ENCODE measurements at places on chromosomes 6 and 20. TPM values are rescaled to one million over a fixed set of nuclear protein-coding genes. Genes with fewer than 3 reads are reported as not detected.

The PSORS1C1 gene
- total RNA-seq = not detected

The RBBP8NL gene
- total RNA-seq = not detected

The MATN4 gene
- not detected for total RNA-seq

The RNF182 gene
- total RNA-seq = 0.23 TPM

The COMMD7 gene
- total RNA-seq = 112 TPM

The TJAP1 gene
- 8.1 TPM for total RNA-seq

The SPATS1 gene
- total RNA-seq = not detected

The ADGB gene
- total RNA-seq = not detected

The FRMD1 gene
- not detected for total RNA-seq

The OR2J3 gene
- not detected for total RNA-seq

The ATP9A gene
- 11.1 TPM for total RNA-seq

The PNPLA1 gene
- not detected for total RNA-seq

The FAM162B gene
- total RNA-seq = 0.26 TPM

The OPN5 gene
- total RNA-seq = not detected

The CDYL gene
- 21.5 TPM for total RNA-seq

The ZNF322 gene
- 9.1 TPM for total RNA-seq

The UBD gene
- total RNA-seq = not detected

The DUSP15 gene
- total RNA-seq = 1.9 TPM

The HLA-DMB gene
- 0.76 TPM for total RNA-seq

The CST7 gene
- total RNA-seq = not detected

The CHMP4B gene
- total RNA-seq = 82.3 TPM

The CAGE1 gene
- 0.49 TPM for total RNA-seq

The BTN1A1 gene
- not detected for total RNA-seq

The PTPRT gene
- total RNA-seq = not detected

The C6orf58 gene
- total RNA-seq = not detected

The SMAP1 gene
- 18.9 TPM for total RNA-seq

The SLC22A2 gene
- total RNA-seq = not detected

The BPIFB1 gene
- total RNA-seq = not detected

The BEND3 gene
- 5.9 TPM for total RNA-seq

The OR12D3 gene
- total RNA-seq = not detected

The DDO gene
- 0.89 TPM for total RNA-seq

The CCN6 gene
- total RNA-seq = not detected

The CPXM1 gene
- 1.2 TPM for total RNA-seq

The GFOD1 gene
- total RNA-seq = 0.72 TPM

The KCNS1 gene
- 0.30 TPM for total RNA-seq

The HTR1E gene
- not detected for total RNA-seq

The HUS1B gene
- 0.22 TPM for total RNA-seq

The ULBP2 gene
- total RNA-seq = 7.4 TPM

The VSX1 gene
- not detected for total RNA-seq

The EYS gene
- not detected for total RNA-seq

The PTCRA gene
- not detected for total RNA-seq

The CGAS gene
- 14.0 TPM for total RNA-seq

The EPPIN gene
- total RNA-seq = not detected

The TMEM217 gene
- 0.36 TPM for total RNA-seq

The CFAP61 gene
- not detected for total RNA-seq

The C4A gene
- 0.26 TPM for total RNA-seq

The TSBP1 gene
- not detected for total RNA-seq

The PRDM13 gene
- not detected for total RNA-seq
